ENCODE measurements at places on chromosomes 12 and 14.
A peak's percentile ranks its signal among the peaks of the same experiment; 100 is the strongest.

- no peak for DNase-seq
Observed at GRCh38 chr12:126944684-126945083, 1322.3 kb upstream of the TMEM132C start.

DNA sequence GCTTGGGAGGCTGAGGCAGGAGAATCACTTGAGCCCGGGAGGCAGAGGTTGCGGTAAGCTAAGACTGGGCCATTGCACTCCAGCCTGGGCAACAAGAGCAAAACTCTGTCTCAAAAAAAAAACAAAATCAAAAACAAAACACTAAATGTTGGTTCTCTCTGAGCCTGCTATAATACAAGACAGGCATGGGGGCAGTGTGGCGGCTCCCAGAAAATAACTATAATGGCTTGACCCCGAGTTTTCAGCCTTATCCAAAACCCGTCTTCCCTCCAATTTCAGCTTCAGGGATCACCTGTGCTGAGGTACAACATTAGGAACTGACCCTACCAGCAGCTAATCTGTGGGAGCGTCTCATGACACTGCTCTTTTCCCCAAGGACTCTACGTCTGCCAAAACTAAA, 862 bp downstream of the SLC7A7 start:
- no peak for DNase-seq

GRCh38 chr14:93772263-93772662, 16.0 kb downstream of the PRIMA1 start:
- DNase-seq, result no peak

GRCh38 chr14:31269634-31270195, 62.1 kb upstream of the HECTD1 start:
- DNase-seq, result no peak

GRCh38 chr14:27995691-27996090, 770.9 kb upstream of the FOXG1 start:
- DNase-seq, result no peak

DNA sequence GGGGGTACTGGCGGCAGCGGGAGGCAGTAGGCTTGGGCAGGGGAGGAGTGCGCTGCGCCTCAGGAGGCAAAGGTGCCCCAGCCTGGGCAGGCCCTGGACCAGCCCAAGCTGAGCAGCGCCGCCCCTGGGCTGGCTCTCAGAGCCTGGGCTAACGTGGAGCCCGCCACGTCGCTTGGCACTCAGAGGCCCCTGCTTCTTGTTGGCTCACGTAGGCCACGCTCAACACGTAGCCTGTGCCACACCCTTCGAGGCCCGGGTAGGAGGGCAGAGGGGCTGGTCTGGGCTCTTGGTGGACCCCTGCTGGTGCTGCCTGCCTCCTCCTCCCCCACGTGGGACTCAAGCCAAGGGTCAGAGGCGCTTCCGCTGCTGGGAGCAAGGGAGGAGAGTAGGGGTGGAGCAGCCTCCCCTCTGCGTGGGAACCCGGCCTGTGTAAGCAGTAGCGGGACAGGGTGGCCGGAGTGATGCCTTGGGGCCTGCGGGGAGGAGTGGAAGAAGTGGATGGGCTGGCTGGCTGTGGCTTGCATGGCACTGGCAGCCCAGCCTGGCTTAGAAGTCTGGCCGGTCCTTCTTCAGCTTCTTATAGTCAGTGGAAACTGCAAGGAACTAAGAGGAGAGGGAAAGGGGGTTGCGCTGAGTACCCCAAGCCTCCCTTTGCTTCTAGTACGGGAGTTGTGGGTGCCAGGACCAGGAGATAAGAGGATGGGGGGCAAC, 5.7 kb downstream of the SHMT2 start:
- no peak for DNase-seq

DNA sequence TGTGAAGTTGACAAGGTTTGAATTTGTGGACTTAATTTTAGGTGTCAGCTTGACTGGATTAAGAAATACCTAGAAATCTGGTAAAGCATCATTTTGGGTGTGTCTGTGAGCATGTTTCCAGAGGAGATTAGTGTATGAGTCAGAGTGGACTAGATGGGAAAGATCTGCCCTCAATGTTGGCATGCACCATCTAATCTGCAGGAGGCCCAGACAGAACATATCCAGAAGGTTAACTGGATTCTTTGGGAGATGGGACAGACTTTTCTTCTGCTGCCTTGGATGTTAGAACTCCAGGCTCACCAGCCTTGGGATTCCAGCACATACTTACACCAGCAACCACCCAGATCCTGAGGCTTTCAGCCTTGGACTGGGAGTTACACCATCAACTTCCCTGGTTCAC, 14.1 kb downstream of the SGPP1 start:
- DNase-seq, result no peak

DNA sequence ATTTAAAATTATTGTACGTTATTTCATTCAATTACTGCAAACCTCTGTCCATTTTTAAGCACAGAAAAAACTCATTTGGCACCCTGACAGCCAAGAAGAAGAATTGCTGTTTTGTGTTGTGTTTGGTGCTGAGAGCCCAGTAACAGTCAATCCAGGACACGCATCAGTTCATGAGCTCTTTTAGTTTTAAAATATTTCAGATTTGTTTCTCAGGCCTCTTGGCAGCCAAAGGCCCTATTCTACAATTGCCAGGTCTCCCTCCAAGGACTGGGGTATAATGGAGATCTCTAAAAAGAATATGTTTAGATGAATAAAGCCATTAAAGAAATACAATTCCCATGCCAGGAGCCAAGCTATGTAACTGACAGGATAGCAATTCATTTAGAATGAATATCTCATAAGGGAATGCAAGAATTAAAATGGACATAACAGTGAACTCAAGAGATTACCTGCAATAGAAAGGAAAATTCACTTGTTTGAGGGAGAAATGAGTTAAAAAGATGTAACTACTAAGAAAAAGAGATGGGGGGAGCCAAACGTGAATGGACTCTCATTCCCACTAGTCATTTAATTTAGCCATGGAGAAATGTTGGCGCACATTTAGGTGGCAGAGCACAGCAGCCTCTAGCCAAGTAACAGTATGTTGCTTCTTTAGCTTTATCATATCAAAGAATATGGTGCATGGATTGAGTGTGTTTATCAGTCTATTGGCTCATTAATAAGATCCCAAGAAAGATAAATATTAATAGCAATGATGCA, 140.6 kb upstream of the PELI2 start:
- no peak for DNase-seq

DNA sequence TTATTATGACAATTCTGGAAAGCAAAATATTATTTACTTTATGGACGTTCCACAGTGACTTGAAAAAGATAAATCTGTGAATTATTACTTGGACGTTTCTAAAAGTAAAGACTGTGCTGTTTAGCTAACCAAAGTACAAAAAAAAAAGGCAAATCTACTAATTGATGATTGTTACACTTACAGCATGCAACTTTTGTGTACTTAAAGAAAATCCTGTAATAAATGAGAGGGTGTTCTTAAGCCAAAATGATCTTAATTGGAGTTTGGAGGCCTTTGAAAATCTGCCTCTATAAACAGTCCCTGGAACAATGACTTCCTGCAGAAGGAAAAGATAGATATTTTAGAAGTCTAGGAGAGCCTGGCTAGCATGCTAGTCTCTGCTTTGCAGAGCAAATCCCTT, 434.0 kb upstream of the SYT1 start:
- DNase-seq, result no peak

- no peak for DNase-seq
Observed at GRCh38 chr12:26648584-26648983, 184.4 kb downstream of the ITPR2 start.

DNA sequence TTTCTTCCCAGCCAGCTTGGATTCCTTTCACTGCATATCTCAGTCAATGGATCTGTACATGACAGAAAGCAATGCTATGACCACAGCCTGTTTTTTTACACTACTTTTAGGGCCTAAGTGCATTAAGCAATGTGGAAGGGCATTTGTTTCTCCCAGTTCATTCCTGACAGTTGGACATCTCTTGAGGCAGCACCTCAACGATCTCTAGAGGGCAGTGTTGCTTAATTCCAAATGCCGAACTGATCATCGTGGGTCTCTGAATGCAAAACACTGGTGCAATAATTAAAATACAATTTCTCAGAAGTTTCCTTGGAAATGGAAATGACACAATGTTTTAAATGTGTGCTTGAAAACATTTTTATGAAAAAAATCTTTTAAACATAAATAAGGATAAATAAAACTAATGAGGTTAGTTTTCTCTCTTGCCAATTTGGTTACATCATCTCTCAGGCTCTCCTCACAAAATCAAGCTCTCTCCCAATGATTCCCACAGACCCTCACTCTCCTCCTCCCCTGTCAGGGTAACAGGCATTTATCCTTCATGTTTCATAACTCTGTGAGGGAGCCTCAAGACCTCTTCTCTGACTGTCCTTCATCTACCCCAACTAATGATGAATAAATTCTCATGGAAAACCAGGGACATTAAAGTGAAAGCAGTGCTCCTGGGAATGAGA, 192.4 kb upstream of the SLC16A7 start:
- peak; percentile 69 for DNase-seq

DNA sequence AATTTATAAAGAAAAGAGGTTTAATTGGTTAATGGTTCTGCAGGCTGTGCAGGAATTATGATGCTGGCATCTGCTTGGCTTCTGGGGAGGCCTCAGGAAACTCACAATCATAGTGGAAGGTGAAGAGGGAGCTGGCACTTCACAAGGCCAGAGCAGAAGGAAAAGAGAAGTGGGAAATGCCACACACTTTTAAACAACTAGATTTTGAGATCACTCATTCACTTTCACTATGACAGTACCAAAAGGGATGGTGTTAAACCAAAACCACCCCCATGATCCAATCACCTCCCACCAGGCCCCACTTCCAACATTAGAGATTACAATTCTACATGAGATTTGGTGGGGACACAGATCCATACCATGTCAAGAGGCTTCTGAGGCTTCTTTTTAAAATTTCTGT, 62.6 kb downstream of the SLC38A4 start:
- no peak for DNase-seq

DNA sequence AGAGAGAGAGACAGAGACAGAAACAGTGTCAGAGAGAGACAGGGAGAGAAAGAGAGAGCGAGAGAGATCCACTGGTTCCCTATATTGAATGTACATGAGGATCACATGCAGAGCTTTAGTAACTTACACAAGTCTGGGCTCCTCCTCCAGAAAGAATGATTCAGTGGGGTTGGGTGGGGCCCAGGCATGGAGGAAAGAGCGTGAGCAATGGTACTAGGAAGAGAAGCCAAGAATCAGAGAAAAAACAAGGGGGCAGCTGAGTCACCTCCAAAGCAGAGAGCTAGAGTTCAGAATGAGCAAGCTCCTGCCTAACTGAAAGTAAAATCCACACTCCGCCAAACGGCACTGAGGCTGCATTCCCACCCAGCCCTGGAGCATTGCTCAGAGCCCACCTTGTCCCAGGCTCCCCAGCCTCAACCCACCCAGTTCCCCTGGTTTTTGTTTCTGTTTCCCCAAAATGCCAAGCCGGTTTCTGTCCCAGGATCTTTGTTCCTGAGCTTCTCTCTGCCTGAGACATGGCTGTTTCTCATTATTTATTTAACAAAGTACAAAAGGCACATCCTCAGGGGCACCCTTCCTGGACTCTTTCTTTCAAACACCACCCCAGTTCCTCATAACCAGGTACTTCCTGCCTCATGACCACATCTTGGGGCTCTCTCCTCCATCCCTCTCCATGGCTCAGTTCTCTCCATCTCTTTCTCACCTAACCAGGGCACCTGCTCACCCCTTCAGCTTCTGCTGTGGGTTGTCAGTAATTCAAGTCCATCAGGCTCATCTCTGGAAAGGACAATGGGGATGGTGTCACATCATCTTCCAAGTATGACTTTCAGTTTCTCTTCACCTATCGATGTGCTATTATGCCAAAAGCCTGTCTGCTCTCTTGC, 670.3 kb upstream of the TBX3 start:
- DNase-seq, result peak; percentile 17

GRCh38 chr14:100882991-100883788, 20.3 kb downstream of the RTL1 start:
- no peak for DNase-seq

- no peak for DNase-seq
Observed at GRCh38 chr12:74980510-74980909, 229.1 kb downstream of the KCNC2 start.

GRCh38 chr14:50947446-50947845, 3.2 kb upstream of the PYGL start:
- no peak for DNase-seq

GRCh38 chr12:84077679-84078078, 834.9 kb downstream of the SLC6A15 start:
- no peak for DNase-seq

GRCh38 chr14:33370426-33370825, 431.7 kb downstream of the NPAS3 start:
- no peak for DNase-seq

- DNase-seq, result no peak
Observed at GRCh38 chr12:38586789-38587188, 270.2 kb downstream of the ALG10B start.

Data from testis (tissue), 5 donors.